Thyroid gland (tissue), 4 donors: ENCODE measurements at places on chromosomes 2 and 18. TPM values are rescaled to one million over a fixed set of nuclear protein-coding genes. Genes with fewer than 3 reads are reported as not detected.

Gene ACVR1C
- 0.42 TPM for total RNA-seq

Gene EGR4
- total RNA-seq, result not detected

Gene EFR3B
- 18.9 TPM for total RNA-seq

DNA sequence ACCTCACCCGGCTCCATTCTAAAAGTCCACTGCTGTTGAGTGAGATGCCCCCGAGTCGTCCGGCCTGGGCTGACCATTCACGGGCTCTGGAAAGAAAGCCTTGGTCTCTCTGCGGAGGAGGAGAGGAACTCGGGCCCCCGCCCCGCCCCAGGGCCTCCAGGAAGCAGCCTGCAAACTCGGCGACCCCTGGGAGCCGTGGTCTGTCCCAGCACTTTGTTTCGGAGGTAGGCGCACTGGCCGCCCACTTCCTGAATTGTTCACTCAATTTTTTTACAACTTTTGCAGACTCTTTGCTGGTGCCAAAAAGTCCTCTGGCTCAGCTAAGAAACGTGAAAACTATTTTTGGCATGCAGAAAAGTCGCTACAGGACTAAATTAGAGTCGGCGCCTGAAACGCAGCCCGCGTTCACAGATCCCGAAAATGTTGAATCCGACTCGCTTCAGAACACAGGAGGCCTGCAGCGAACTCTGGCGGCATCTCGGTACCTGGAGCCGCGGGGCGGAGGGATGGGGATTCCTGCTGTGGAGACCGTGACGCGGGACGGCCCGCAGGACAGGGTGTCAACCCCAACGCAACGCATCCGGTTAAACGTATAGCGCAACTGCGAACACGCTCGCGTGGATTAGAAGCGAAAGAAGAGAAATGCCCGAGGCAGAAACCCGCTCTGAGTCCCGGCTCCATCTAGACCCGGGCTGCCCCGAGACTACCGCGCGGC is 1.5 kb downstream of the PXDN start:
- peaks cover 3% of the 10 kb centered on the region for H3K4me1 ChIP-seq
- no peaks in the 10 kb centered on the region for H3K27me3 ChIP-seq
- H3K27ac ChIP-seq, result peak overlapping the region; percentile 94
- H3K36me3 ChIP-seq, result no peaks in the 10 kb centered on the region

GRCh38 chr2:111235192-111236015 is 114.7 kb downstream of the BCL2L11 start:
- no peaks in the 10 kb centered on the region for H3K27me3 ChIP-seq
- H3K4me3 ChIP-seq, result no peak overlapping the region
- peak; percentile 35 for DNase-seq
- H3K4me1 ChIP-seq, result peaks cover 18% of the 10 kb centered on the region
- H3K27ac ChIP-seq, result peak overlapping the region; percentile 76

DNA sequence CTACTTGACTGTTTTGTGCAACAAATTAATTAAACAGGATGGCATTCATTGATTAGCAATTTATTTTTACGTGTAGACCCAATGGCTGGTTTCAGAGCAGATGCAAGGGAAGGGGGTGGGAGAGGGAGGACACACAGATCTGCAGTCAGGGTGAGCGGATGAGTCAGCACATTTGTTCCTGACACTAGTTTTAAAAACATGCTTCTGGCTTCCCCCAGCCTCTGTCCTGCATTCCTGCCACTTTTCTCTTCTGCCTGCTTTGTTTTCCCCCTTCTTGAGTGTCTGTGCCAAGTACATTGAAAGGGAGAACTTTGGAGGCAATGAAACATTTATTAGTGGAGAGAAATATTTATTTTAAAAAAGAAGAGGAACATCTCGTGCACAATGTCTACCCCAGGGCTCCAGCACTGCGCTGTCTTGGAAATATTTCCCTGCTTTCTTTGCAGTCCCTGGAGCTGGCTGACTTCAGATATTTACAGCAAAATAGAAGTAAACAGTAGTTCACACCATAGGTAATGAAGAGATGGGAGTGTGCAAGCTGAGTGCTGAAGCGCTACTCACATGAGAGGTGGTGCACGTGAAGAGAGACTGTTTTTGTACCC is 52.2 kb downstream of the NRP2 start:
- DNase-seq, result peak; percentile 69
- peaks cover 23% of the 10 kb centered on the region for H3K4me1 ChIP-seq
- no peak overlapping the region for H3K4me3 ChIP-seq

DNA sequence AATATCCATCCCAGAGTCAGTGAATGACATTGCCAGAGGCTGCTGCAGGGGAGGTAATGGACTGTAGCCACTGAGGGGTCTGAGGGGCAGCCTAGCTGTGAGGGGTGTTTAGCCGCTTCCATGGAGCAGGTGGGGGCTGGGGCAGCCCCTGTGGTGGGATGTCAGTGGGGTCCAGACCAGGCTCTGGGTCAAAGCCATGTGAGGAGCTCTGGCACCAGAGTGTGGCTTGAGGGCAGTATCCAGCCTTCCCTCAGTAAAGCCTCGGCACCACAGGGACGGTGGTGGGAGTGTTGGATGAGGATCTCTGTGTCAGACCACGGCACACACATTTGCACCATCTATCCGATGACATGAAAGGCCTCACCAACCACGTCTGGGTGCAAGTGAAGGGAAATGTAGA is 85.0 kb downstream of the INHBB start:
- no peak overlapping the region for H3K4me3 ChIP-seq
- H3K36me3 ChIP-seq, result no peaks in the 10 kb centered on the region
- H3K4me1 ChIP-seq, result no peaks in the 10 kb centered on the region
- DNase-seq, result no peak
- H3K27me3 ChIP-seq, result no peaks in the 10 kb centered on the region
- no peak overlapping the region for H3K27ac ChIP-seq

DNA sequence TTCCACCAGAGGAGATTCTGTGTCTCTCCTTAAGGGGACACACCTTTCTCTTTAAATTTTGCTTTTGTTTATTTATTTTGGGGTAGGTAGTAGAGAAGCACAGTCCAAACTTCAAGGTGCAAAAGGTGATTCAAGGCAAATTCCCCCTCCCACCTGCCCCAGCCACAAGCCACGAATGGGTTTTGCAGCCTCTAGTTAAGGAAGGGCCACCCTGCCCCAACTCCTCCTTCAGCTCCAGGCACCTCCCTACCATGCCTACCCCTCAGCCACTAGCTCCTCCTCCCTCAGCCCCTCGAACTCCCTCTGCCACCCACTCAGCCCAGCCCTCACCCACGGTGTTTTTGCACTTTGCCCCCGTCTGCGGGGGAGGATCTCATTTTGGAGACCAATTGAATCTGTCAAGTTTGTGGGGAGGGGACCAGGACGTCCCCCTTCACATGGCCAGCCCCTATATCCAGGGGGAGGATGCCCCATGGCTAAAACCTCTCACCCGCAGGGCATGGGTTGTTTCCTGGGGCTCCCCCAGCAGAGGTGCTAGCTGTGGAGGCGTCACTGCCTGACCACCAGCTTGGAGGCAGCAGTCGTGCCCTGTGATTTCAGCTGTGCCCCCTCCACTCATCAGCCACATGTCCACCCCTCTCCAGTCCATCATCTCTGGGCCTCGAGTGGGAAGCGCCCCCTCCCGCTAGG is 4.5 kb downstream of the HAAO start:
- no peak overlapping the region for H3K4me3 ChIP-seq
- peaks cover 7% of the 10 kb centered on the region for H3K4me1 ChIP-seq
- H3K27me3 ChIP-seq, result no peaks in the 10 kb centered on the region
- no peaks in the 10 kb centered on the region for H3K36me3 ChIP-seq
- no peak overlapping the region for H3K27ac ChIP-seq

DNA sequence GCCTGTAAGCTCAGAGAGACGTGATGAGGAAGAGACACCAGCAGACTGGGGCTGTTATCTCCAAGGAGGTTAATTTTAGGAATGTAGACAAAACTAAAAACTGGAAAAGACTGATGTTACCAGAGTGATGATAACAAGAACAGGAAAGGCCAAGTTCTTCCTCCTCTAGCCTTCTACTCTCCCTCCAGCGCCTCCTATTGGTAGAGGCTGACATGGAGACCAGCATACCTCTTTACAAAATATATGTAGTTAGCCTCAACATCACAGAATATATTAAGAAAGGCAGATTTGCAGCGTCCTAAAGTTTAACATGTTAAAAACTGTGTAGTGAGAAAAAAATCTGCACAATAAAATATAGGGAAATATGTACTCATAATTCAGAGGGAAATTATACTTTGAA is 66.0 kb downstream of the TCF4 start:
- no peak for DNase-seq
- H3K4me1 ChIP-seq, result no peaks in the 10 kb centered on the region
- H3K27ac ChIP-seq, result no peak overlapping the region
- H3K36me3 ChIP-seq, result no peaks in the 10 kb centered on the region
- H3K4me3 ChIP-seq, result no peak overlapping the region
